ENCODE measurements at places on chromosomes 1 and 21.

- DNase-seq = no peak
Measured at GRCh38 chr1:206717674-206717989, 32.9 kb downstream of the MAPKAPK2 start.

DNA sequence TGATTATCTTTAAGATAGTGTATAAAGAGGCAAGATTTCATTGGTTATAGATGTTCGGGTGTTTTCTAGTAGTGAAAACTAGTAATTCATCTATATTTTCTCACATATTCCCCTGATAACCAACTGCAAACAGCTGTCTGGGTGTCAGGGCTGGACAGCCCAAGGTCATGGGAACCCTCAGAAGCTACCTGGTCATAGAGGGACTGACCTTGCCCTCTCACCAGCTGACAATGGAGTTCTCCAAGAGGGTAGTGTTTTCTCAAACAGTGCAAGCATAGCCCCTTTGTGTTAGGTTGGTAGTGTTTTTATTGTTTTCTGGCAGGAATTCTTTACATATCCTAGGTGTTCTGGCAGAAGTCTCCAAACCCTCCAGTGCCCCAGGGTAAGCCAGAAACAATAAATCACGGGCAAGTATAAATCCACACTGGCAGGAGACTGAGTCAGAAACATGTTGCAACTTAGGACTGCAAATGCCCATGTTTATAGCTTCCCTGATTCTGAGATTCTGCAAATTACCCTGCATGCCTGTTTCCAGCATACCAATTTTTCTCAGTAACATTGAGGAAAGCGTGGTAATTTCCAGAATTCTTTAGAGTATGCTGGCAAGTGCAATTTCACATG lies 82.8 kb upstream of the ATP1A1 start:
- DNase-seq = no peak

- no peak for DNase-seq
Measured at GRCh38 chr1:167648978-167649744, 19.1 kb downstream of the RCSD1 start.

DNA sequence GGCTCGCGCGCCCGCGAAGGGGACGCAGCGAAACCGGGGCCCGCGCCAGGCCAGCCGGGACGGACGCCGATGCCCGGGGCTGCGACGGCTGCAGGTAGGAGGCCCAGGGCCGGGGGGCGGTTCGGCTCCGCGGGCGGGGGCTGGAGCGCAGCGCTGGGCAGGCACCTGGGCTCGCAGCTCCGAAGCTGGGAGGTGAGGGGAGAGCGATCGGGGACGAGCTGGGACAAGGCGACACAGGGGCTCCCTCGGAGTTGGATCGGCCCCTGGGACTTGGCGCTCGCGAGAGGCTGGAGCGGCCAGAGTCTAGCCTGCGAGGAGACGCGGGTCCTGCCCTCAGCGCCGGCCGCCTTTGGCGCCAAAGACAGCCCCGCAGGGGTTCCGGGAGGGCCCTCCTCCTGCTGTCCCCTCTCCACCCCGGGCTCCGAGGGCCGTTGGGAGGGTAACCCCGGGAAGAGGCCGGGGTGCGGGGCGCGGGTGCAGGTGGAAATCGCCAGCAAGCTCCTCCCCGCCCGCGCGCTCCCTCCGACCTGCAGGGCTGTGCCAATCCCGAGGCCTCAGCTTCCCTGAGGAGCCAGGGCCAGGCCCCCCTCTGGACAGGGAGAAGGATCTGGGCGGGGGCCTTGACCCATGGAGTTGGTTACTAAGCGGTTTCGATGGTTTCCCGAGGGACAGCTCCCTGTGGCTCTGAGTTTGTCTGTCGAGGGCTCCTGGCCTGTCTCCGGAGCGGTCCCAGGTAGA lies 401 bp downstream of the TP73 start:
- no peak for DNase-seq

DNA sequence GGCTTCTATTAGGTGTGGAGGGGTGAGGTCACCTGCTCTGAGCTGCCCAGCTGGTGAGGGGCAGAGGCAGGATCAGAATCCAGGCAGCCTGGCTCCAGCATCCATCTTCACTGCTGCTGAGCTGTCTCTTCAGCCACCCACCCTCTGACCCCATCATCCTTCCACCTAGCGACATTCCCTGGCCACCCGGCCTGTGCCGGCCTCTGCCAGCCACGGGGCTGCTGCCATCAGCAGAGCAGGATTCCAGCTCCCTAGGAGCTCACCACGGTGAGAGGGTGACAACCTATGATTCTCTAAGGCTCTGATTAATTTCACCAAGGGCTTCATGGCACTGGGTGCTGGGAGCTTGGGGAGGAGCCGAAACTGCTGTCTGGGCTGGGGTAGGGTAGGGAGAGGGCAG lies 32.1 kb downstream of the ALPL start:
- no peak for DNase-seq

GRCh38 chr21:38561613-38562581 lies 63.6 kb upstream of the ERG start:
- DNase-seq = no peak

DNA sequence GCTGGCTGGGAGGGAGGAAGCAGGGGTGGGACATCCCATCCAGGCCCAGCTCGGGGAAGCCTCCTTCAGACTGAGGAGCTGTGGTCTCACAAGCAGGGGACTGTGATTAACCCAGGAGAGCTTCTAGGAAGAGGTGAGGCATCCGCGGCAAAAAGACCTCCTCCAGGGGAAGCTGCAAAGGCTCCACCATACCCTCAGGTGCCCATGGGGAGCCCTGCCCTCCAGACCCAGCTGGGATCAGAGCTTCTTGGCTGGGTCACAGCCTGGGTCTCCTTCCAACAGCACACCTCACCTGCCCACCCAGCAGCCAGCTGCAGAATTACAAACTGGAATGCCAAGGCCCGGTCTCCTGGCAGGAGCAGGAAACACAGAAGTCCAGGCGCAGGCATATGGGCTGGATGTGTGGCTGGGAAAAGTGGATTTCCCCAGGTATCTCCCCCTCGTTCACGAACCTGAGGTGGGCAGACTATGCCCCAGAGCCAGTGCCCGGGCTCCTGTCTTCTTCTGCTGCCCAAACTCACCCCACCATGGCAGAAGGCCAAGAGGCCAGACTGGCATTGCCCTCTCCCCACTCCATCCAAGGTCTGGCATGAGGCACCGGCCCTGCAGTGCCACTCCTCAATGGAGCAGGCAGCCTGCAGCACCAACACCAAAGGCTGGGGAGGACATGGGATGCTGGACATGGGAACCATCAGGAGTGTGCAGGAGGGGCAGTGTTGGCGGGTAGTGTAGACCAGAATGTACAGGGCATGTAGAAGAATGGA lies 15.4 kb upstream of the ARF1 start:
- no peak for DNase-seq

DNA sequence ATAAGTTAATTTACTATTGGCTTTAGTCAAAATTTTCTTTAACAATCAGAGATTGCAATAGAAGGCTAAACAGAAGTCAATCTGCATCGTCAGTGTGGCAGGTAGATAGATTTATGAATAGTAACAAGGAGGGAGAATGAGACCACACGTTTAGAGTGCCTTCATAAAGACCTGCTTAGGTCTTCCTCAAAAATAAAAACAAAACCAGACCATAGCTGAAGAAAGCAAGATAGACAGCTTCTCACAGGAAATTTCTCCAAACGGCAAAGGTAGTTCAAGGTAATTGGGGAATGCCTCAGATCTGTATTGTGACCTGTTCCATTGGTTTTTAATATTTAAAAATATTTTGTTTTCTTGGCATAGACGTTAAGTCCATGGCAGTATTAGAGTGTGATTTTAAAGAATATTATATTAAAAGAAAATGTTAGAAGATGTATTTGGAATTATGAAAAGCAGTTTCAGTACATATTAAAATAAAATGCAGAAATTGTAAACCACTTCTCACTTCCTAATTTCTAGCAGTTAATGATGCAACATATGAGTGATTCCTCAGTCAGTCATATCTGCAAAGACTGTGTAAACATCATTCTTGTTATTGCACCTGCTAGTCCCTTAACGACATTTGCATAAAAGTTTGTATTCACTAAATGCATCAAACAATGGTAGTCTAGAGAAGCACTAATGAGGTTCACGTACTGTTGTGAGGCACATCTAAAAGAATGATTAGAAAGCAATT lies 278.0 kb downstream of the HLX start:
- no peak for DNase-seq

- DNase-seq = no peak
Measured at GRCh38 chr21:31201144-31201543, 142.9 kb downstream of the TIAM1 start.

GRCh38 chr1:86822459-86822858 lies 91.5 kb downstream of the SELENOF start:
- DNase-seq = no peak

Measured in stimulated activated naive CD8-positive, alpha-beta T cell treated with anti-CD3 and anti-CD28 coated beads, Interleukin-15, Interleukin-2, amounts not matched to agents 100 U/mL and 50 U/mL, for 24 hours (primary cell).